Smooth muscle cell of the umbilical artery (primary cell): ENCODE measurements at places on chromosomes 11 and 22. TPM values are rescaled to one million over a fixed set of nuclear protein-coding genes. Genes with fewer than 3 reads are reported as not detected.

Gene RASL10A
- total RNA-seq: not detected in 2 replicates

Gene ZW10
- total RNA-seq: 19.9 and 26.4 TPM in 2 replicates

Gene NPTXR
- 17.2 and 38.4 TPM in 2 replicates for total RNA-seq

Gene MYO7A
- under 0.01 and 0.18 TPM in 2 replicates for total RNA-seq

Gene CABP7
- total RNA-seq: not detected in 2 replicates

Gene KCNJ4
- total RNA-seq: not detected in 2 replicates

Gene OR51B4
- total RNA-seq: not detected in 2 replicates

Gene MUC5AC
- not detected in 2 replicates for total RNA-seq

Gene CDHR5
- not detected in 2 replicates for total RNA-seq

Gene MOGAT2
- not detected in 2 replicates for total RNA-seq

Gene MYBPC3
- total RNA-seq: not detected in 2 replicates

Gene PRR33
- not detected in 2 replicates for total RNA-seq

Gene CARNS1
- 0.30 and 0.51 TPM in 2 replicates for total RNA-seq
